Stimulated activated CD4-positive, alpha-beta T cell treated with anti-CD3 and anti-CD28 coated beads, TNF-alpha, amount 100 ng/mL, for 24 hours (primary cell): ENCODE measurements at places on chromosomes 16 and 17.

- no peak for DNase-seq
Observed at GRCh38 chr17:36999471-36999870, 50.7 kb downstream of the AATF start.

- no peak for DNase-seq
Observed at GRCh38 chr16:35192993-35193392, 1733.6 kb downstream of the TP53TG3F start.

DNA sequence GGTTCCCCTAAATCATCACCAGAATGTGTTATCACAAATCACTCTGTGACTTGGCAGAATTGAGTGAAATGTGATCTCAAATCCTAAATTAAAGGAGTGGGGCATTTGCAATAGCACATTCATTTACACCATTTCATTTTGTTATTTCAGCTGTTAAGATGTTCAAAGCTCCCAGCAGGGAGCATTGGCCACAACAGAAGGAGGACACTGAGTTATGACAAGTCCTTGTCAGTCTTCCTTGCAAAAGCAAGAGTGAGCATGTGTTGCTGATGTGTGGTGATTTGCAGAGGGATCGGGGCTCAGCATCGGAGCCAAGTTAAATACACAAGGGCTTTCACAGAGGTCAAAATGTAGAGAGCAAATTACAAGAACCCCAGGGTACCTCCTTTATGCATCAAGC, 372.2 kb upstream of the CDH5 start:
- DNase-seq = no peak

- DNase-seq = no peak
Observed at GRCh38 chr16:14106457-14106856, 35.3 kb downstream of the MRTFB start.

DNA sequence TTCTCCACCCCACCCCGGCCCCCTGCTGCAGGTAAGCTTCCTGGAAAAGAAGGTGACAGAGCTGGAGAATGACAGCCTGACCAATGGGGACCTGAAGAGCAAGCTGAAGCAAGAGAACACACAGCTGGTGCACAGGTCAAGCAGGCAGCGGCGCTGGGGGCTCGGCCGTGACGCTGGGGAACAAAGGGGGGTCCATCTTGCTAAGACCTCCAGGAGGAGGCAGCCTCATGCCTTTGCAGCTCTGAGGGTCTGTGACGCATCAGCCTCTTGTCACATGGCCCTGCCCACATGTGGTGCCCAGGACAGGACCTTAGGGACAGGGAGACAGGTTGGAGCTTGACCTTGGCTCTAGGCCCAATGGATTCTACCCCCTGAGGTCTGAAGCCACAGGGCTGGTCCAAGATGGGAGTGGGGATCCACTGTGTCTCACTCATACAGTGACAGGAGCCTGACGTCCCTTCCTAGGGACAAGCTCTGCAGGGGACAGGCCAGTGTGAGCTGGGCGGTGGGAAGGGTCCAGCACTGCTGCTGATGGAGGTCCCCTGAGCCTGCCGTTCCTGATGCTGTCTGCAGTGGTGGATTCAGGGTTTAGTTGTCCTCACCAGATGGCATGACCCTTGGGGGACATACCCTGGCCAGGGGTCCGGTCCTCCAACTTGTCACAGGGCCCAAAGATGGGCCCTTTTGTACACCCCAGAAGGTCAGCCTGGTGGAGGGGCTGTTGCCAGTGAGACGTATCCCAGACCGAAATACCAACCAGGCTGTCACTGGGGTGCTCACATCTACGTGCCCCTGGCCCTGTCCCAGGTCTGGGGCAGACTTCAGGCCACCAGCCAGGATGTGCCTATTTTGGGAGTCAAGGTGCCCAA, 132.6 kb downstream of the RAB11FIP4 start:
- no peak for DNase-seq

- DNase-seq = no peak
Observed at GRCh38 chr17:82204831-82205719, 7.6 kb downstream of the CCDC57 start.

GRCh38 chr16:6047325-6047724, 949.7 kb upstream of the EEF2KMT start:
- no peak for DNase-seq

- no peak for DNase-seq
Observed at GRCh38 chr16:50603206-50604064, 55.2 kb downstream of the NKD1 start.

DNA sequence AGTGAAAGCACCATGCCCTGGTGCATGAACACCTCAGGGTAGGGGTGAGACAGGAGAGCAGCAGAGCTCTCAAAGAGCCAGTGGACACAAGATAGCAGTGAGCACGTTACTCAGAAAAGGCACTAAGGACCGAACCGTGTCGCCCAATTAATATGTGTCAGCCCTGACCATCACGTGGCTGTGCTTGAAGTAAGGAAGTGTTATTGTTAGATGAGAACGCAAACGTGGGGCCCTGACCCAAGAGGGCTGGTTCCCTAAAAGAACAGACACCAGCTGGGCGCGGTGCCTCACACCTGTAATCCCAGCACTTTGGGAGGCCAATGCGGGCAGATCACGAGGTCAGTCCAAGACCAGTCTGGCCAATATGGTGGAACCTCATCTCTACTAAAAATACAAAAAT, 16.3 kb downstream of the AXIN1 start:
- DNase-seq = no peak

DNA sequence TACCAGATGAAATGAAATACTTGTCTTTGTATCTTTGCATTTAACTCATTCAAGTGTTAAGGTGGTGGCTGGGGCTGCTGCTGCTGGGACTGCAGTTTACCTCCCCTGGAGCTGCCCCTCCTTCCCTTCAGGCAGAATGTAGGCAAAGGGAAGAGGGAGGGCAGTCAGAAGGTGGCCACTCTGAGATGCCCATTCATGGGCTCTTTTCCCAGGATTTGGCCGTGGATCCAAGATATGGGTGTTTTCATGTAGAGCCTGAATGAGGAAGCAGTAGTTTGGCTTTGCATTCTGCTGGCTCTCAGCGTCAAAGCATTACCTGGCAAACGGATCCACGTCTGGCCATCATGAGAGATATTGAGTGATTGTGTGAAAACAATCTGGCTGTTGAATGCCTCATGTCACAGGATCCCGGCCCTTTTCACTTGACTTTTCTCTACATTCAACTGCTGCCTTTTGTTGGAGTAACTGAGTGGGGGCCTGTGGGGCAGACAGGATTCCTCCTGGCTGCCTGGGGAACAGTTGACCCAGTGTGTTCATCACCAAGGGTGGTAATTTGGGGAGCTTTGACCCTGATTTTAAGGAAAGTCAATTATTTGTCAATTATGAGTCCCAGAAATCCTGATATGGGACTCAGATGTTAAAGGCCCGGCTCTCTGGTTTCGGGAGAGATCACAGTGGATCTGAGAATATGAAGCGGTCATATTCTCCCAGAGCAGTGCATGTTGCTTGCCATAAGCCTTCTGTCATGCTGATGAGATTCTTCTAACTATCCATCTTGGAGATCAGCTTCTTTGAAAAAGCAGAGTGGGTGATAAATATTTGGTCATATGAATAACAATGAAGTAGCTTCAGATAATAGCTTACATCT, 236.8 kb downstream of the IRX3 start:
- DNase-seq = no peak

DNA sequence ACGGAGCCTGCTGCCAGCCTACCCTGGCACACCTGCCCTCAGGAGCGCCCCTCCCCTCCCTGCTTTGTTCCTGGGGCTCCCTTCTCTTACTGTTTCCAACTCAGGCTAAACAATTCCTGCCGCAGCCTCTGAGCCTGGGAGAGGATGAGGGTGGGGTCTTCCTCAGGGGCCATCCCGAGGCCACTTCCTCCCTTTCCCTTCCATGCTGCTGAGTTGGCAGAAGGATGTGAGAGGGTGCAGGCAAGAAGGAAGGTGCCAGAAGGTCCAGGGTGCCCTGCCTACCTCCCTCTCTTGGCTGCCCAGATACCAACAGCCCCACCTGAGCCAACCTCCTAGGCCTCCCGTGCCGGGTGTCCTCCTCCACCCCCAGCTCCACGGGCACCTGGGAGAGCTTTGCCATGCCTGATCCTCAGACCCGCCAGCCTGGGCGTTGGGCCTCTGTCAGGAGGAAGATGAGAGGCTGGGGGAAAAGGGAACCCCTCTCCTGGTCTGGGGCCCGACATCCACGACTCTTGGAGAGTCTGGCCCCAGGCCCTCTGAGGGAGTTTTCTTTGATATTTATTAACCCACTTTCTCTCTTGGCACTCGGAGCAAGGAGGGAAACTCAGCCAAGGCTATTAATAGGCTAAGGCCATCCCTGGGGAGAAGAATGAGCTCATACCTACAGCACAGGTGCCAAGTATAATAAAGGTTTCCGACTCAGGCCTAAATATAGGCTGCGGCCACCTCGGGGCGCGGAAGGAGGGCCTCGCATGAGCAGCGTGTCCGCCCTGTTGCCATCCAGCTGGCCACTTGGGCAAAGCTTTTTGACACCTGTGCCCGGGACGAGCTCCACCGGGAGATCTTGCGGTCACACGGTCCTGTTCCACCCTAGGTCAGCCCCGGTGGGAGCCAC, 232.0 kb downstream of the ENGASE start:
- DNase-seq = no peak

DNA sequence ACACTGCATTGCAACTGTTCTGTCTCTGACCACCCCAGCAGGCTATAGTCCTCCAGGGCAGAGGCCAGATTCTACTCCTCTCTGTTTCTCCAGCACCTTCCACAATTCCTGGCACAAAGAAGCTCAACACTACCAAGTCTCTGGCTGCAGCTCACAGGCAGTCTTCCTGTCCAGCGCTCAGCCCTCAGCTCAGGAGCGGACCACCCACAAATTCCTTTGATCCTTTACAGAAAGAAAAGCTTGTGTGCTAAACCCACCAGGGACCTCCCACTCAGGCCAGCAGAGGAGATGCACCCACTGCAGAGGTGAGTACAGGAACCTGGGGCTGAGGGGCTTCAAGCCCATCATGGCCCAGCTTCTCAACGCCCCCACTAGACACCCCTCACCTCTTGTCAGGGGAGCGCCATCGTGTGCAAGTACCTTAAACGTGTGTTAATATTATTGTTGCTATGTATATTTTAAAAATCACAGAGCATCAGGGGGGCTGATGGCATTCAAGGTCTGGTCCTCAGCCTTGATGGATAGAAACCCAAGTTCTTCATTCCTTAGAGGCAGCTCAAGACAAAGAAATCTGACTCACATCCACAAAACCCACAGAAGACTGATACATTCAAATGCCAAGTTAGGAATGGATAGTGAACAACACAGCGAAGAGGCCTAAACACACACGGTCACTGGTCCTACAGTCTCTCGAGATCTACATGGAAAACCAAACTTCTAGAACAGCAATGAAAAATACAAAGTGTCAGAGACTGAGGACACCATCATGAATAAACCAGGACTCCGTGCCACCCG, 8.4 kb downstream of the HSDL1 start:
- DNase-seq = no peak

DNA sequence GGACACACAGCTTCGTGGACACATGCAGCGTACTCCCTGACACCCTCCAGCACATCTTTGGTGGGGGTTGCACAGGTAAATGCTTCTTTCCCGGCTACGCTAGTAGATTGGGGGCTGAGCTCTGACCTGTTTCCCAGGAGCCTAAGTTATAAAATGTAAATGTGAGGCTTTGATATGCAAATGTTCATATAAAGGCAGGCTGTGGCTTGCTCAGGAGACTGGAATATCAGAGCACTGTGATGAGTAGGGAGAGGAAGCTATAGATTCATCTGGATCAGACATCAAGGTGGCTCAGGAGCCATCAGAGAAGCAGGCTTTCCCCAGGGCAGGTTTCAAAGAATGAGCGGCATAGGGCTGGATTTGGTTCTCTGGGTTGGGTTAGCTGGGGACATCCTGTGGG, 3.4 kb upstream of the ETV4 start:
- no peak for DNase-seq

DNA sequence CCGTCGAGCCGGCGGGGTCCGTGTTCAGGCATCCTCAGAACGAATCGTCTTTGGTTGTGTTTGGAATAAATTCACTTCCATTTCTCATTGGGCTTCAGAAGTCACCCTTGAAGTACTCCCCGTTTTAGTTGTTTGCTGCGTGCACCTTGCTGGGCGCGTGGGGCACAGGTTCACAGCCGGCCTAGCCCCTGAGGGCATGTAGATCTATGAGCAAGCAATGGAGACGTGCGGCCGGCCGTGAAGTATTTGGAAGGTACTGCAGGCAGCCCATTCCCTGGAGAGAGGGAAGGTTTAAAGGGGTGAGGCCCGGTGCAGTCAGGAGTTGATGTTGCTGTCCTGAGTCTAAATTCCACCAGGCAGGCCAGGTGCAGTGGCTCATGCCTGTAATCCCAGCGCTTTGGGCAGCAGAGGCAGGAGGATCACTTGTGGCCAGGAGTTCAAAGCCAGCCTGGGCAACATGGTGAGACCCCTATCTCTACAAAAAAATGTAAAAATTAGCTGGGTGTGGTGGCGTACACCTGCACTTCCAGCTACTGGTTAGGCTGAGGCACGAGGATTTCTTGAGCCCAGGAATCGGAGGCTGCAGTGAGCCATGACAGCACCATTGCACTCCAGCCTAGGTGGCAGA, 714 bp downstream of the ACSF3 start:
- DNase-seq = no peak

GRCh38 chr17:59161477-59161876, 5.9 kb downstream of the PRR11 start:
- DNase-seq = no peak

DNA sequence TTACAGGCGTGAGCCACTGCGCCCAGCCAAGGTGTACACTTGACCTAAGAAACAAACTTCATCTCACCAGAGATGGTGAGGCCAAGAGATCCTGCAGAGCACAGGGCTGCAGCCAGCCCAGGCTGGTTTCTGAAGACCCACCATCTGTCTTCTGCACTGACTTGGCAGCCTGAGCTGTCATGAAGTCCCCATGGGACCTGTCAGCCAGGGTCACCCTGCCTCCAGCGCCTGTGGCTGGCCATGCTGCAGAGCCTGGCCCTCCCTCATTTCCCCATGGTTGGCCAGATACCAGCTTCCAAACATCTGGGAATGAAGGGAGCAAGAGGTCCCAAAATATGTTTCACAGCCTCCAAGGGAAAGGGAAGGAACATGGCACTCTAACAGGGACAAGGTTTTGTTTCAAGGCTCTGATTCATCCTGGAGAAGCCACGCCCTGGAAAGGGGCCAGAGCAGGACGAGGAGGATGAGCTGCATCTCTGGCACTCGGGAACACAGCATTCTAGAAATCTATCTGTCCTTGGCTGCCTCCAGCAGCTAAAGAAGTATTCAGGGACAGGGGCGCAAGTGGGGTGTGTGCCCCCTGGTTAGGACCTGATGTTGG, 45.3 kb downstream of the DDX19A start:
- DNase-seq = no peak

- no peak for DNase-seq
Observed at GRCh38 chr16:70676675-70677498, 9.0 kb downstream of the MTSS2 start.

- DNase-seq = no peak
Observed at GRCh38 chr17:74987909-74988711, 678 bp downstream of the CDR2L start.

DNA sequence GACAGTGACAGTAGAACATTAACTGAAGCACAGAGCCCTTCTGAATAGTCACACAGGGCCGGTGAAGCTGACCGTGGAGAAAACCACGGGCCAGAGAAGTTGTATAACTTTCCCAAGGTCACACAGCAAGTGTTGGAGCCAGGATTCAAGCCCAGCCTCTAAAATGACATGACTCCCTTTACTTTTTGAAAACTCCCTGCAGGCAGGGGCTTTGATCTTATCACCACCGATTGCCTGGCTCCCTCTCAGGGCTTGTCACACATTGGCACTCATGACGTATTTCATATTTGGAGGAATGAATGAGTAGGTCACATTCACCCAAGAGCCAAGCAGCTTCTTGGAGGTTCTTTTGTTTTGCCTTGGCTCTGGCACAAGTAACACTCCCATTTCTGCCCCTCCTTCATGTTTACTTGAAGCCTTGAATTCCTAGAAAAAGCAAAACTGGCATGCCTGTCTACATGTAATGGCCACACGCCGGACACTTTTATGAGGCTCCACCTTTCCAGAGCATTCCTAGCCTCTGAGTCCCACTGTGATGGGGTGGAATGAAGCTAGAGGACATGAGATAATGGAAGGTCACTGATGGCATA, 13.3 kb upstream of the RBBP6 start:
- no peak for DNase-seq
